ENCODE measurements at places on chromosomes 7 and 10.
A peak's percentile ranks its signal among the peaks of the same experiment; 100 is the strongest.

DNA sequence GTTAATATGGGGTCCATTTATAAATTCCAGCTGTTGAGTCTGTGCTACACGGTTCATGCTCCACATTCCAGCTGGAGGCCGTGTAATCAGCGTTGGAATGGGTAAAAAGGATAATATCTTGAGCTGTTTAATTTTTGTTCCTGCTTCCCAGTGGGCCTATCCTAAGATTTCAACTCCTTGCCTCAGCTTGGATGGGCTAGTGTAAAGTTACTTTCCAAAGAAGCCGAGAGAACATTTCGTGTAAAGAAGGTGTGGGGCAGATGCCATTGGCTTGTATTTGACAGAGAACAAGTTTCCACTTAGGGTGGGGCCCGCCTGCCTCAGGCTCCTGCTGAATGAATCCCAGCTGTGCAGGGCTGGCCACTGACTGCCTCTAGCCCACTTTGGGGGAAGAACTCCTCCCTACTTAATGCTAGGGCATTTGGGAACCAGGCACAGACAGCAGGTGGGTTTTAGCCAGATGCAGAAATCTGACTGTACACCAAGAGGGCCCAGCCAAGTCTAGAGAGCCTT is 125.9 kb upstream of the LYZL2 start:
- no peak for DNase-seq
- H3K27ac ChIP-seq = no peak overlapping the region
- no peaks in the 10 kb centered on the region for H3K36me3 ChIP-seq
- peaks cover 15% of the 10 kb centered on the region for H3K4me1 ChIP-seq
- peaks cover 24% of the 10 kb centered on the region for H3K27me3 ChIP-seq

DNA sequence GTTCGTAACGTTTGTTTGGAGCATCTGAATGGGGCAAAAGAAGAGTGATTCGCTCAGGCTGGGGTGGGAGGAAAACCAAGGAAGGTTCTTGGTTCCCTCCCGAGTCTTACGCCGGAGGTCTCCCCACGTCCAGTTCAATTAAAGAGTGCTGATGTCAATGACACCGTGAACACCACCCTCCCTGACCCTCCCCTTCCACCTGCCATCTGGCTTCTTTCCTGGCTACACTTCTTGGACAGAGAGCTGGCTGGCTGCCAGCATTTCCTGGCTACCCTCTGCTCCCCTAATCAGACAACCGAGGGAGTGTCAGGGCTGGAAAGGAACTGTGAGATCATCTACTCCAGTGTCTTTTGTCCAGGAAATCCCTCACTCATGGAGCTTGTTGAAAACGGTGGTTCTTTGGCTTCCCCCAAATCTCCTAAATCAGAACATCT is 24.1 kb upstream of the FFAR4 start:
- no peak overlapping the region for H3K27ac ChIP-seq
- H3K4me3 ChIP-seq = no peak overlapping the region
- peaks cover 32% of the 10 kb centered on the region for H3K27me3 ChIP-seq
- H3K36me3 ChIP-seq = no peaks in the 10 kb centered on the region
- no peak for DNase-seq

GRCh38 chr7:84801396-84801795 is 385.5 kb downstream of the SEMA3D start:
- no peaks in the 10 kb centered on the region for H3K27me3 ChIP-seq
- H3K27ac ChIP-seq = no peak overlapping the region
- peaks cover 3% of the 10 kb centered on the region for H3K4me1 ChIP-seq
- no peaks in the 10 kb centered on the region for H3K36me3 ChIP-seq
- DNase-seq = no peak

GRCh38 chr10:79106256-79107050 is 37.7 kb downstream of the ZMIZ1 start:
- H3K36me3 ChIP-seq = no peaks in the 10 kb centered on the region
- H3K27me3 ChIP-seq = no peaks in the 10 kb centered on the region
- H3K27ac ChIP-seq = peak overlapping the region; percentile 26
- H3K4me1 ChIP-seq = peaks cover 26% of the 10 kb centered on the region
- DNase-seq = no peak

DNA sequence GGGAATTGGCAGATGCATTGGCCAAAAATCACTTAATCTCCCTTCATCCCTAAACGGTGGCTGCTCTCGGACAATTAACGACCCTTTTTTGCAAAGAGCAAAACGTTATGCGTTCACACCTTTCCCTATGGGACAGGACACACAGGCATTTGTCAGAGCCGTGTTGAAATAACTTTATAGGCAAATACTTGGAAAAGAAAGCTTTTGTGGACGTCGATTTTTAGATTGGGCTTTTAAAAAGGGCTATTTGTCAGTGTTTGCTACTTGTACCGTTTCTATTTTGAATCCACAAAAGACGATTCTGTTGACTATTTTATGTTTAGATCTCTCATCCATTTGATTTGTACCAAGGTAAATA is 245.6 kb downstream of the SLC25A13 start:
- peak overlapping the region; percentile 87 for H3K4me3 ChIP-seq
- H3K27ac ChIP-seq = no peak overlapping the region

GRCh38 chr10:114653926-114654325 is 4.1 kb downstream of the ABLIM1 start:
- no peak for DNase-seq
- H3K4me3 ChIP-seq = no peak overlapping the region
- no peak overlapping the region for H3K27ac ChIP-seq
- no peaks in the 10 kb centered on the region for H3K36me3 ChIP-seq
- H3K27me3 ChIP-seq = peaks cover 52% of the 10 kb centered on the region

- H3K4me3 ChIP-seq = no peak overlapping the region
- H3K27ac ChIP-seq = no peak overlapping the region
- H3K36me3 ChIP-seq = peaks cover 7% of the 10 kb centered on the region
- H3K4me1 ChIP-seq = no peaks in the 10 kb centered on the region
- H3K27me3 ChIP-seq = peaks cover 10% of the 10 kb centered on the region
These were observed 11.7 kb downstream of the TRPV6 start for GRCh38 chr7:142873871-142874270.

DNA sequence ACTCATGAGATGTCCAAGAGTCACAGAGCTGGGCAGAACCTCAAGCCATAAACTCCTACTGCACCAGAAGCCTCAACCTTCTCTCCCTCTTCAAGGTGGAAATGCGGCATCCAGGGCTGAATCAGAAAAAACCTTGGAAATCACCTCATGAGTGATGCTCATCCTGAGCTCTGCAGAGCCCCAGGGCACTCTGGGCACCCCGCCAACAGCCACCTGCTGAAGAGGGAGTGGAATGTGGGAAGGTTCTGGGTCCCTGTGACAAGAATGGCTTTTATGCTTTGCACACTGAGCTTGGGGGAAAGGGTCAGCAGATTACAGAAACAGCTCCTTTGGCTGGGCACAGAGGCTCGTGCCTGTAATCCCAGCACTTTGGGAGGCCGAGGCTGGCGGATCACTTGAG is 18.8 kb downstream of the NUDT1 start:
- H3K27ac ChIP-seq = no peak overlapping the region
- peaks cover 8% of the 10 kb centered on the region for H3K36me3 ChIP-seq
- H3K4me1 ChIP-seq = no peaks in the 10 kb centered on the region
- no peak for DNase-seq
- no peaks in the 10 kb centered on the region for H3K27me3 ChIP-seq

DNA sequence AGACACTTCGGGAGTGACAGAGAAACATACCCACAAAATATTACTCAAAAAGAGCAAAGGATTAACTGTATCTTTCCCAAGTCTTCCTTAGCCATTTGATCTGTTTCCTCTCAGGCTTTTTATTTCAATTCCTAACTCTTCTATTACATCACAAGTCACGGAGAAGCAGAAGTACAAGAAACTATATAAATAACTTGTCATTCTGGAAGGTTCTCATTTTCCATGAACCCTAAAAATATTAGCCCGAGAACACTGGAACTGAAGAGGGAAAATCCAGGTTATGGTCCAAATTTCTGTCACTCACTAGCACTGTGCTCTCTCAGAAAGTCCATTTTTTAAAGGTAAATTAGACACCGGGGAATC is 98.0 kb downstream of the GRB10 start:
- no peak for DNase-seq
- peaks cover 3% of the 10 kb centered on the region for H3K4me1 ChIP-seq
- H3K36me3 ChIP-seq = peaks cover 16% of the 10 kb centered on the region
- no peak overlapping the region for H3K27ac ChIP-seq
- no peaks in the 10 kb centered on the region for H3K27me3 ChIP-seq

DNA sequence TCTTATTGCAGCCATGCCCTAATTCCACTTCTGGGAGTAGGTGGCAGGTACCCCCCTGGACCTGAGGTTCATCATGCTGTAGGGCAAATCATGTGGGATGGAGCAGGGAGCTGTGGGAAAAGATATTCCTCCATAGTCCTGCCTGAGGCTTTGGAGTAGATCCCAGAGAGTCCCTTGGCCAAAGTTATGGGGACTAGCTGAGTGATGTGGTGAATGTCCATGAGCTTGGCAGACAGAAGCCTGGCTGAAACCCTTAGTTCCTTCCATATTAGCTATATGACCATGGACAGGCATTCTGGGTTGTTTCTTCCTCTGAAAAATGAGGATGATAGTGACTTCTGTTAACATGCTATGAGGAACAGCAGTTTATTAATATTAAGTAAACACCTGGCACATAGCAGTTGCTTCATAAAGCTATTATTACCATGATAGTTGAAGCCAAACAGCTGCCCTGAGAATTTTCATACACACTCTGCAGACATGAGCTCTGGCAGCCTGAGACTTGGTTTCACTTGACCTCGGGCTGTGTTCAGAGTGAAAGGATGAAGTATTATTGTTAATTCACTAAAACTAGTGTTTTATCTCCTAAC is 15.0 kb upstream of the IMPDH1 start:
- H3K4me3 ChIP-seq = no peak overlapping the region
- H3K27ac ChIP-seq = no peak overlapping the region

DNA sequence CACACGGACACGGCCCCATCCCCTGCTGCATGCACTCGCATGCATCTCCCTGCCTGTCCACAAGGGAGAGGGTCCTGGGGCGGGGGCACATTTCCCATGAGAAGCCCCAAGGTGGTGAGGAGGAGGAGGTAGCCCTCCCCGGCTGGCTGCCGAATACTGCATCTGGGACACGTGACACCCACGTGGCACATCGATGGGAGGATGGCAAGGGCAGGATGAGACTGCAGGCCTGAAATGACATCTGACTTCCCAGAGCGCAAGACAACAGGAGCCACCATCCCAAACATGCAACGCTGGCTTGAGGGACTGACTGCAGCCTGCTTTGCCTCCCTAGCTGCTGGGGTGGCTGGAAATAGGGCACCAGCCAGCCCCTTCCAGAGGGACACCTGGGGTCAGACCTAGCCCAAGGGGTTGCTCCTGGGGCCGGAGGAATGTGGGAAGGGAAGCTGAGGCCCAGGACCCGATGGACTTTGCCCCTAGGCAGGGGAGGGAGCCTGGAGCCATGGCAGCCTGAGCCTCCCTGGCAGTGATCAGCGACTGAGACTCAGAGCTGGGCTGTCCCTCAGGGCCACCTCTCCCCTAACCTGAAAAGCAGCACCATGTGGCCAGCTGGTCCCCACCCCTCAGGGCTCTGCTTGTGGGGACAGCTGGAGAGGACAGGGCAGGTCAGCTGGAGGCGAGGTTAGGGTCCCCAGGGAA is 16.1 kb downstream of the BUD23 start:
- H3K36me3 ChIP-seq = peaks cover 25% of the 10 kb centered on the region
- H3K27me3 ChIP-seq = no peaks in the 10 kb centered on the region
- H3K27ac ChIP-seq = no peak overlapping the region
- H3K4me1 ChIP-seq = no peaks in the 10 kb centered on the region

DNA sequence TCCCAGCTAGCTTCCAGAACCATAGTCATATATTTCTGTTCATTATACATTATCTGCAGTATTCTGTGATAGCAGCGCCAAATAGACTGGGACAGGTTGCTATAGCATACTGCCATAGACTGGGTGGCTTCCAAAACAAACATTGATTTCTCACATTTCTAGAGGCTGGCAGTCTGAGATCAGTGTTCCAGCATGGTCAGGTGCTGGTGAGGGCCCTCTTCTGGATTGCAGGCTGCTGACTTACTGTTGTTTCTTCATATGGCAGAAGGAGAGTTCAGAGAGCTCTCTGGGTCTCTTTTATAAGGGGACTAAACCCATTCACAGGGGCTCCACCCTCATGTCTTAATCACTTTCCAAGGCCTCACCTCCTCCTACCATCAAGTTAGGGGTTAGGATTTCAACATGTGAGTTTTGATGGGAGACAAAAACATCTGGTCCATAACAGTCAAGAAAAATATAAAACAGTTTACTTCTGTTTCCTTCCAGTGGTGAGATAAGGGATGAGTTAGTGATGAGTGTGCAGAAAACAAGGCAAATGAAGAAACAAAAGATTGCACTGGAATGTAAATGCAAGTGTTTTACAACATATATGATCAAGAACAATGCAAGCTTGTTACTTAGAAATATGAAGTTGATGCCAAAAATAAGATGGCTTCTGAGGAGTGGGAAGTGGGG is 399.0 kb upstream of the C7orf33 start:
- H3K27me3 ChIP-seq = no peaks in the 10 kb centered on the region
- peaks cover 4% of the 10 kb centered on the region for H3K4me1 ChIP-seq
- no peak overlapping the region for H3K27ac ChIP-seq
- no peak for DNase-seq
- no peaks in the 10 kb centered on the region for H3K36me3 ChIP-seq

DNA sequence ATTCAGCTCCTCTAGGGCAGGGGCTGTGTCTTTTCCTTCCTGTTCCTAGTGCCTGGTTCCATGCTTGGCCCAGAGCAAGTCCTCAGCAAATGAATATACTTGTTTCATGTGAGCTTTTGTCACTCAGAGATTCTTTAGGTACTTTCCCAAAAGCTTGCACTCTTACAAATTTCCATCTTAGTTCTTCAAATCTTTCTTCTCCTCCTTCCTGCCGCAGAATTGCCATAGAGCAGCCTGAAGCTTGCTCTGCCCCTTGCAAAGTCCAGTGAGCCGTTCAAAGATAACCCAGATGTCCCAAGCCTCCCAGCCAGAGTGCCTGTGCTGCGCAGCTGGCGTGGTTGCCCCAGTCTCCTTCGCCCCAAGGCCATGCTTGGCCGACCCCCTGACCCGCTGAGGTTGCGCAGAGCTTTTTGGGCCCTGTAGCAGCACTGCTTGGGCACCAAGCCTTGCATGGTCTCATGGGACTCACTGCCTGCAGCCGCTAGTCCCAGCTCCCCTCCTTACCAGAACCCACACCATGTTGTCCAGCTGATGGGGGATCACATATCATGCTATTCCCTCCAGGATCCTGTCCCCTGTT is 20.7 kb downstream of the CHST3 start:
- DNase-seq = no peak
- no peak overlapping the region for H3K4me3 ChIP-seq
- H3K27ac ChIP-seq = peak overlapping the region; percentile 0
- H3K4me1 ChIP-seq = peaks cover 19% of the 10 kb centered on the region
- peaks cover 4% of the 10 kb centered on the region for H3K36me3 ChIP-seq

DNA sequence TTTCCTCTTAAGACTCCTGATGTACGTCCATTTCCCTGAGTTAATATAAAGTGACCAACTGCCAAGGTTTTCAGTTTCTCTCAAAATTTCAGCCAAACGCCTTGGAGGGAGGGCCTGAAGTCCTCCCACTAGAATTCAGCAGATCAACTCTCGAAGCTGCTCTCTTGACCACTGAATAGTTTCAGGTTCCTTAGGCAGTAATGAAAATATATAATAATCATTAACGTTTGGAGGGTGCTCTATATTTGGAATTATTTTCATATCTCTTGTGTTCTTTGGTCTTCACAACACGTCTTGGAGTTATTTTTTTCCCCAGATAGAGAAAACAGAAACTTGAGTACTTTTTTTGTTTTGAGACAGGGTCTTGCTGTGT is 123.6 kb upstream of the SFMBT2 start:
- DNase-seq = no peak
- peaks cover 13% of the 10 kb centered on the region for H3K27me3 ChIP-seq
- H3K4me1 ChIP-seq = peaks cover 9% of the 10 kb centered on the region
- no peaks in the 10 kb centered on the region for H3K36me3 ChIP-seq
- no peak overlapping the region for H3K4me3 ChIP-seq
- no peak overlapping the region for H3K27ac ChIP-seq

GRCh38 chr7:31478721-31479120 is 35.2 kb upstream of the ITPRID1 start:
- no peaks in the 10 kb centered on the region for H3K36me3 ChIP-seq
- no peak for DNase-seq
- H3K27ac ChIP-seq = no peak overlapping the region
- peaks cover 6% of the 10 kb centered on the region for H3K27me3 ChIP-seq

All from progenitor cell of endocrine pancreas (in vitro differentiated cells).